EH (cell line): ENCODE measurements at places on chromosomes 2 and 18.

GRCh38 chr2:100137866-100138570 lies 4.4 kb downstream of the AFF3 start:
- no peak for DNase-seq

GRCh38 chr2:73034661-73035375 lies 36.7 kb downstream of the SFXN5 start:
- DNase-seq = no peak

- DNase-seq = no peak
Measured at GRCh38 chr2:154455866-154456265, 242.6 kb upstream of the KCNJ3 start.

DNA sequence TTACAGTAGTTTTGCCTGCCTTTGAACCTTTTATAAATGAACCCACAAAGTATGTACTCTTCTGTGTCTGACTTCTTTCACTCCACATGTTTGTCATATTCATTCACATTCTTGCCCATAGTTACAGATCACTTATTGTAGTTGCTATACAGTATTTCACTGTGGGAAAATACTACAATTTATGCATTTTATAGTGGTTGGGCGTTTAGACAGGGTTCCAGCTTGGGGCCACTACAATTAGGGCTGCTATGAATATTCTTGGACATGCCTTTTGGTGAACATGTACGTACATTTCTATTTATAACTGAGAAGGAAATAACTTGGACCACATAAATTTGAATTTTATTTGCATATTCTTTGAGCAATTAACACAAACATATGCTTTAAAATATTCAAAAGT lies 15.4 kb upstream of the PMAIP1 start:
- peak; percentile 46 for DNase-seq
